Anterior cingulate cortex (tissue), 58 donors: ENCODE measurements at places on chromosomes 7 and 10.
A peak's percentile ranks its signal among the peaks of the same experiment; 100 is the strongest.

DNA sequence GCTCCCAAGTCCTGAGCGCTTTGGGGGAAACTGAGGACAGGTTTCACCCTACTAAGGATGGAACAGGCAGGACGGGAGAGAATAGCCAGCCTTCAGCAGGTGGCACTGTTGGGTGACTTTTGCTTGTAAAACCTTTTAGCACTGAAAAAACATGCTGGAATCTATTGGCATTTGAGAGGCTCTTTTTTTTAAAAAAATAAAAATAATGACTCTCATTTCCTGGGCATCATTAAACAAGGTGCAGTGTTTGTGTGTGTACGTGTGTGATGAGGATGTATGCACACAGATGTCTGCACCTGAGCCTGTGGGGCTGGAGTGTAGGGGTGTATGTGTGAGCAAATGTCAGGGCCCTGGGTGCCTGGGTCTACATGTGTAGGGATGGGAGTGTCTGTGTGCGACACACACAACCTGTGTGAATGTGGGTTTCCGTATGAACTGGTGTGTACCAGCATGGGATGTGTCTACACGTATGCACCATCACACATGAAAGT is 177.9 kb downstream of the RPS24 start:
- DNase-seq, result peak; percentile 14

DNA sequence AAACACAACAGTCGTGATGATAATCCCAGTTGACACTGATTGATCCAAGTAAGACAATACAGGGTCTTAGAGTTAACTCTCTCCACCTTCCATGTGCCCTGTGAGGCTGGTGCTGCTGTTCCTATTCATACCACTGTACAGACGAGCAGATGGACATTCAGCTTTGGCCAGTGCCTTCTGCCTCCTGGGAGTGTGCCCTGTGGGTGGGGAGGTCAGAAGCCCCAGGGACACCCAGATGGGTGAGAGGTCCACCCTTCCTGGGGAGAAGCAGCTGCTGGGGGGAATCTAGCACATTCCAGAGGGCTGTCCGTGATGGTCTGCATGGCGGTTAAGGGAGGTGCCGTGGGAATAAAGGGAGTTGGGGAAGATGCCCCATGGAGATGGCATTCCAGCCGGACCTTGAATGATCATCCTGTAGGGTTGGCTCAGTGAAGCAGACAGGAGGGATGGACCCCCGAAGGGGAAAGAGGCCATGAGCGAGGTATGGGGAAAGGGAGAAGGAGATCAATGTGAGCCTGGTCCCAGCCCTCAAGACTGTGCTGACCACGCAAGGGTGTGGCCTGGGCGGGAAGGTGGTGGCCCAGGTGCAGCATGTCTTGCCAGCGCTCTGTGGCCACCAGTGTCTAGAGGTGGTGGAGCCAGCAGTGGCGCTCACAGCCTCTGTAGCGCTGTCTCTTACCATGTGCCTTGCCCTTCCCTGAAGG is 74.0 kb downstream of the ADCY1 start:
- no peak for DNase-seq

DNA sequence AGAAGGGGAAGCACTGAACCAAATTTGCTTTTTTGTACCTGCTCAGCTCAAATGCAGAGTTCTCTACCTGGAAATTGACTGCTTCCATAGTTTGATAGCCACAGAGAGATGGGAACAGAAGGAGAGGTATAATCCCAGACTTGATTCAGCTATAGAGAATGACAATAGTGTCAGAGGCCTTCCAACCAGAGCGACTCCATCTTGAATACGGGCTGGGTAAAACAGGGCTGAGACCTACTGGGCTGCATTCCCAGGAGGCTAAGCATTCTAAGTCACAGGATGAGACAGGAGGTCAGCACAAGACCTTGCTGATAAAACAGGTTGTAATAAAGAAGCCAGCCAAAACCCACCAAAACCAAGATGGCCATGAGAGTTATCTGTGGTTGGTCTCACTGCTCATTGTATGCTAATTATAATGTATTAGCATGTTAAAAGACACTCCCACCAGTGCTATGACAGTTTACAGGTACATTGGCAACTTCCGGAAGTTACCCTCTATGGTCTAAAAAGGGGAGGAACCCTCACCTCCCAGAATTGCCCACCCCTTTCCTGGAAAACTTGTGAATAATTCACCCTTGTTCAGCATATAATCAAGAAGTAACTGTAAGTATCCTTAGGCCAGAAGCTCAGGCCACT is 42.7 kb upstream of the ATRNL1 start:
- no peak for DNase-seq

GRCh38 chr7:1074593-1075431 is 13.1 kb upstream of the GPER1 start:
- DNase-seq, result no peak

GRCh38 chr10:132583456-132583855 is 45.9 kb downstream of the INPP5A start:
- no peak for DNase-seq

- no peak for DNase-seq
These were observed 52.7 kb upstream of the INPP5A start for GRCh38 chr10:132484922-132485321.

- DNase-seq, result no peak
These were observed 10.4 kb downstream of the CUL2 start for GRCh38 chr10:35079763-35080162.

DNA sequence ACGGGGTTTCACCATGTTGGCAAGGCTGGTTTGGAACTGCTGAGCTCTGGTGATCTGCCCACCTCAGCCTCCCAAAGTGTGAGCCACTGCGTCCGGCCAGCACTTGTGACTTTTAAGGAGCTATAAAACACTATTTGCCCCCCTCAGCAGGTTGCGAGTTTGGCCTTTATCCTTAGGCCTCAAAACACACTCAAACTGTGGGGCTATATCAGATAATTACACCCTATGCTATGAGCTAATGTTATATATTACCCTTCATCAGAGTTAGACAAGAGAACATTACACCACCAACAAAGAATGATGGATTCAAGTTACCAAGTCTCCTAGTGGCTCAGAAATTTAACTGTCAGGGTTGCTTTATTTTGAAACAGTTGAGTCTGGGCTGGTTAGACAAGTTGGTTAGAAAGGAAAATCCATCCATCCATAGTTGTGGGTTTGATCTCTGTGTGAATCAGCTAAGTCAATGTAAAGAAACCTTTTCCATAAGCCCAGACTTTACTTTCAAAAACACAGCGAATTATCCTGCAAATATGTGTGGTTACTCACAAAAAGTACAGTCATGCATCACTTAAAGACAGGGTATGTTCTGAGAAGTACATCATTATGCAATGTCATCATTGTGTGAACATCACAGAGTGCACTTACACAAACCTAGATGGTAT is 115.8 kb downstream of the SEMA3D start:
- DNase-seq, result no peak

GRCh38 chr7:24152877-24153472 is 131.0 kb upstream of the NPY start:
- no peak for DNase-seq

- DNase-seq, result no peak
These were observed 52.7 kb upstream of the MKLN1 start for GRCh38 chr7:131274986-131275385.

- no peak for DNase-seq
These were observed 102.7 kb downstream of the ZWINT start for GRCh38 chr10:56258378-56258777.

DNA sequence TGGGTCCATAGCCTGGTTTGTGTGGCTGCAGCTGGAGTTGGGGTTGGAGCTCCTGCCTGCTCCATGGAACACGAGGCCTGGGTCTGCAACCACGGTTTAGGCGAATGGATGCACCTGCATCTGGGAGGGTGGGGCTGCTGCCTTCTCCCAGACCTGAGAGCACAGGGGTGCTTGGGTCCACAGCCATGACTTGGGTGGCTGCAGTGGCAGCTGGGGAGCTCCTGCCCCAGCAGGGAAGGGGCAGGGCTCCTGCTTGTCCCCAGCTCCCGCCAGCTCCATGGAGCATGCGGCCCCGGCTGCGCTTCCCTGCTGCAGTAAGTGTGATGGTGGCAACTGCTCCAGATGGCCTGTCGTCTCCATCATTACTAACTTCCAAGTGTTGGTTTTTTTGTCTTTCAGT is 571.1 kb upstream of the LRRN3 start:
- no peak for DNase-seq

DNA sequence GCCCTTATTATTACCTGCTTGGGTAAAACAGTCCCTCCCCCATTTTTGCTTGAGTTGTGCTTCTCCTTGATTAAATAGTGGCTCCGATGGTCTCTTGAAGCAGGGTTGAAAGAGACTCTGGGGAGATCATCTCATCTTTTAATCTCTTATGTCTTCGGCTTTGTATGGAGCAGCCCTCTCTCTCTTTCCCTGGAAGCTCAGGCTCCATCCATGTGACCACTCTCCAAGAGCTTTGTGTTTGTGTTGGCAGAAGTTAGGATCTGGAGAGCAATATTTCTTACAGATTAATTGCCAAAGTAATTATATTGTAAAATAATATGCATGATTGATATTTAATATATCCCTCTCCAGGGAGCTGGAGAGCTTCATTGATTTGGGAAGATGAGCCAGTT is 76.9 kb downstream of the LRRC4 start:
- no peak for DNase-seq

DNA sequence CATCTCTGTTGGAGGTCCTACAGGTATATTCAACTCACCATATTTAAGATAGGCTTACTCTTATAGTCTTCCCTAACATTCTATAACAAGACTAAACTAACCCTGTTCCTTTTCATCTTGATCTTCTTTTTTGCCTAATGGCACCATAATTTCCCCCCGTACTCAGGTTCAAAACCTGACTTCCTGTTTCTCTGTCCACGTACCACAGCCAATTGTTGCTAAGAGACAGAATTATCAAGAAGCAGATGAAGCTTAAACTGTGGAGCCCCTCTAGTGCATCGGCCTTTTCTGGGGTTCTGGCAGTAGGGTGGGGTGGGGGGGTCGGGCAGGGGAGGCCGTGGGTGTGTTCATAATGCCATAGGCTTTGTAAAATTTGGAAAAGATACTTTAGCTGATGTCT is 109.2 kb downstream of the EVX1 start:
- DNase-seq, result no peak

- DNase-seq, result no peak
These were observed 3.8 kb upstream of the NRCAM start for GRCh38 chr7:108459922-108460551.

GRCh38 chr10:84739641-84740040 is 411.3 kb downstream of the CCSER2 start:
- DNase-seq, result no peak

GRCh38 chr10:12892924-12893323 is 108.6 kb downstream of the CCDC3 start:
- DNase-seq, result no peak

DNA sequence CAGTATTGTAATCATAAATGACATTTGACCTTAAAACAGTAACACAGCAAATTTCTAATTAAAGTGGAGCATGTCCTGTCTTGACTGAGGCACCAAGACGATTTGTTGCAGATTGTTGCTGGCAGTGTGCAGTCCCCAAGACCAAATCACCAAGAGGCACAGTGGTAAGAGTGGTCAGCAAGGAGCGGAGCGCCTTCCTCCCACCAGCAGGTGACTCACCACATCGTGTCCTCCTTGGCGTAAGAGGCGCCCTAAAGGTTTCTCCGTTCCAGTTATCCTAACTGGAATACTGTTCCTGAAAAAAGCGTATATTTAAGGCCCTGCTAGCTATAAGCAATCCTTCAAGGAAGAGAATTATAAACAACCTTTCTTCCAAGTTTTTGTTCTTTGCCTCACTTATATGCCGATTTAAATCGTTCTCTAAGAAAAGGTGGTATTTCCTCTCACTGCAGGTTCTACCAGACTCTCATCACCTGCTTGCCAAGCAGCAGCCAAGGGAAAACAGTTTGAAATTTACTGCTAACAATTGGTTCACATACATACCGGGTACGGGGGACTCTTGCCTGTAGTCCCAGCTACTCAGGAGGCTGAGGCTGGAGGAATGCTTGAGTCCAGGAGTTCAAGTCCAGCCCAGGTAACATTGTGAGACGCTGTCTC is 10.7 kb upstream of the REPIN1 start:
- DNase-seq, result no peak

- no peak for DNase-seq
These were observed 215.3 kb upstream of the GLI3 start for GRCh38 chr7:42452356-42452755.

GRCh38 chr7:68441645-68442044 is 1156.6 kb upstream of the AUTS2 start:
- no peak for DNase-seq

- DNase-seq, result peak; percentile 17
These were observed 99.6 kb downstream of the SVIL start for GRCh38 chr10:29535012-29535777.

DNA sequence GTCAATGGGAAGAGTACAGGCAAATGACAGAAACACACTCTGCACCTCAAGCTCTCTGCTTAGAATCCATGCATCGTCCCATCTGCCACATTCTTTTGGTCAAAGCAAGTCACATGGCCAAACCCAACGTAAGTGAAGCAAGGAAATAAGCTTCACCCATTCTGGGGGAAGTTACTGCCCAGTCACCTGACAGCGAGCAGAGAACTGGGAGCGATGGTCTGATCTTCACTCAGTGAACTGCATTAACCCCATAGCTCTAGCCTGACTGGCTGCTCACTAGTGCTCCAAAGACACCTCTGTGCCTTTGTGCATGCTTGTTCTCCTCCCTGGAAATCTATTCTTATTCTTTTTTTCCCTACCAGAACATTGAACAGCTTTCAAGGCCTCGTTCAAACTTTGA is 89.9 kb downstream of the APBB1IP start:
- no peak for DNase-seq

DNA sequence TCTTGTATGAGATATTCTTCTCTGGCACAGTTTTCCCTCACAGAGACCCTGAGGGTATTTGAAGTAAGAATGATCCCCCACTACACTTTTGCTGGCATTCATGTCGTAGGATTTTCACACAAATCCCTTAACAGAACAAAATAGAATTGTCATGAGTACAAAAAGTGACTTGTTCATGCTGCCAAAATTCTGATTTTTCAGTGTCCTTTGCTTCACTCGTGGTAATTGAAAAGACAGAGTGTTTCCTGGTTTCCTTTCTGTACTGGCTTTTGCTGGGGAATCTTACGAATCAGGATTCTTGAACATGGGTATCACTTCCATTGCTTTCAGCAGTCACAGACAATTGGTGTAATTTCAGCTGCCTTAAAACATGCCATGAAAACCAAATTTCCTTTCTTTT is 756.3 kb downstream of the REEP3 start:
- no peak for DNase-seq

GRCh38 chr7:13017333-13017857 is 330.0 kb downstream of the ARL4A start:
- no peak for DNase-seq

DNA sequence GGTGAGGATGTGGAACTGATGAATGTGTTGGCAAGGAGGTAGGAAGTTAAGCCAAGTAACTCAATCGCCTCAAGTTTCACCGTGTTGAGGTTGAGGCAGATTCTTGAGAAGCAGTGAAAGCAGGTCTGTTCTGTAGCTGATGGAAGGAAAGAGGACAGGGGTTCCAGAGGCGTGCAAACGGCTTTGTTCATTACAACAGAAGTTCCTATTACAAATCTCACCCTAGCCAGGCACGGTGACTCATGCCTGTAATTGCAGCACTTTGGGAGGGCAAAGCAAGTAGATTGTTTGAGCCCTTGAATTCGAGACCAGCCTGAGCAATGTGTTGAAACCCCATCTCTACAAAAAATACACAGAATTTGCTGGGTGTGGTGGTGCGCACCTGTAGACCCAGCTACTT is 36.9 kb upstream of the PTF1A start:
- no peak for DNase-seq
